Activated T-helper 1 cell treated with anti-CD3 and anti-CD28 coated beads, Interleukin-12 subunit alpha, Interleukin-12 subunit beta, Interleukin-2, Interleukin-4 antibody, amounts not matched to agents 30 ng/mL and 10 ng/mL and 1 ng/mL, durations not matched to agents 14 hours and 24 hours and 36 hours (primary cell): ENCODE measurements at places on chromosomes 7 and 10.

GRCh38 chr7:27430105-27430504, 187.5 kb downstream of the EVX1 start:
- DNase-seq, result no peak

DNA sequence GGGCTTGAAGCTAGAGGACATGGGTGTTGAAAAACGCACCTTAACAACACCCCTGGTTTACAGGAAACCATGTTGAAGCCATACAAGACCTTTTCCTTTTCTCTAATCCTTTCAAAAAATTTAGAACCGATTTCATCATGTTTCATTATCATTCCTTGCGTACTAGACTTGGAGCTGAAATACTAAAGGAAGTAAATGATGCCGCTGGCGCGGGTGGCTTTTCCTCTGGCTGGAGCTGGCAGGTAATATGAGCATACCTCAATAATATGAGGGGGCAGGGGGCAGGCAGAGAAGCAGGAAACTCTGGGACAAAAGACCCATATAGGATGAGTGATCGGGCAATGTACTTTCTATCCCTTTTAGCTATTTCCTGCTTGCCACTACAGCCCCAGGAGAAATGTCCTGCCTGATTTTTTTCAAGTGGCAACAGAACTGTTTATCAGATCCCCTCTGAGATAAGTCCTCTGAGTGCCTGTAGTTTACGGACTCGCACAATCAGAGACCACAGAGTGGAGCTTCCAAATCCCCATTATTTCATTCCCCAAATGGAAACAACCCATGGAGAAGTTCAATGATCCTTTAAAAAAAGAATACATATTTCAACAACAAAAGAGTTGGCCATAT, 450.1 kb downstream of the KCNMA1 start:
- DNase-seq, result no peak

GRCh38 chr10:49034925-49035324, 80.4 kb downstream of the VSTM4 start:
- no peak for DNase-seq

DNA sequence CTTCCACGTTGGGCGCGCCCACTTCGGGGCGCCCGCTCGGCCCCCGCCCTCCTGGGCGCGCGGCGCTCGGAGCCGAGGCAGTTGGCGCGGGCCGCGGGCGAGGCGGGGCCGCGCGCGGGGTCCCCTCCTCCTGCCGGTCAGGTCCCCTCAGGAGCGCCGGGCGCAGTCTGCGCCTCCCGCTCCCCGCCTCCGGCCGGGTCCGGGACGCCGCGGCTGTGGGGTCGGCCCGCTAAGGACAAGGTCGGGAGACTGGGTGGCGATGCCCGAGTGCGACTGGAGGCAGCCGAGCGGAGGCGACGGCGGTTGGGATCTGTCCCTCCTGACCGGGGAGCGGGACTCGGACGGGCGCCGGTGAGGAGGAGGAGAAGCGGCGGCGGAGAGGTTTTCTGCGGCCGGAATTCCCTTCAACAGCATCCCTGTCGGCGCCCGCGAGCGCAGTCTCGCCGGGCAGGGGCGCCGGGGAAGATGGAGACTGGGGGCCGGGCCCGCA, at the start of gene ATRNL1:
Gene ATRNL1, plus strand, starts transcription at position 80 of the 490 bp plus-strand sequence. Its CDS starts 386 bp downstream, at position 466.
- DNase-seq, result no peak

- DNase-seq, result no peak
Measured at GRCh38 chr7:72298912-72299311, 113.2 kb downstream of the CALN1 start.

- DNase-seq, result no peak
Measured at GRCh38 chr7:2860627-2861133, 16.6 kb upstream of the GNA12 start.

DNA sequence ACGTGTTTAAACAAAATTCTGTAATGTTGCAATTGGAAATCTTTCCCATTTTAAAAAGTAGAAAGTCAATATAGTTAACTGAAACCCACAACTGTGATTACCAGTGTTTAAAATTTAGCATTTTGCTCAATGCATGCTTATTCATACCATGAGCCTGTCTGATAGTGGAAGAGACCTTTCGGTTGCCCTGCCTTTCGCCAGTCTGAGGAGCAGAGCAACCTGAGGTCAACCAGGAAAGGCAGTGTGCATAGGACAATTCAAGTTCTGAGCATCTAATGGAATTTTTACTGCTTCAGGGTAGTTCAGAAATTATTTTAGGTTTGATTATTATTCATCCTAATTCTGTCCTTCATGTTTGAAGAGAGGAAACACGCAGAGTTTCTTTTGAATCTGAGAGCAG, 100.8 kb downstream of the CUBN start:
- no peak for DNase-seq

- no peak for DNase-seq
Measured at GRCh38 chr10:75080554-75080953, 30.9 kb upstream of the SAMD8 start.

- no peak for DNase-seq
Measured at GRCh38 chr10:14141283-14141682, 189.4 kb downstream of the FRMD4A start.

DNA sequence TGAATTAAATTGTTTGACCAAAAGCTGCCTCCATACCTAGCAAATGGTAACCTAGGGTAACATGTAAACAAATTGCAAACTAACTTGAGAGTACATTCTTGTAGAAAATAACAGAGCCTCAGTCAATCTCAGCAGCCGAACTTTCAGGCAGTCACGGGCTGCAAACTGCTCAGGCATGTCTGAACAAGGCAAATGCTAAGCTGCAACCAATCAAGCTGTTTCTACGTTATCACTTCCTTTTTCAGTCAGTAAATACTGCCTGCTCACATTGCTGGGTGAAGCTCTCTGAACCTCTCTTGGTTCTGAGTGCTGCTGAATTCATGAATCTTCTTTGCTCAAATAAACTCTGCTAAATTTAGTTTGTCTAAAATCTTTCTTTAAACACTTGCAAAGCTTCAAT, 1212.4 kb downstream of the SORCS1 start:
- no peak for DNase-seq
